ENCODE measurements at places on chromosomes 7 and 10.

GRCh38 chr10:68489919-68490318 is 18.1 kb upstream of the DNA2 start:
- DNase-seq = no peak

DNA sequence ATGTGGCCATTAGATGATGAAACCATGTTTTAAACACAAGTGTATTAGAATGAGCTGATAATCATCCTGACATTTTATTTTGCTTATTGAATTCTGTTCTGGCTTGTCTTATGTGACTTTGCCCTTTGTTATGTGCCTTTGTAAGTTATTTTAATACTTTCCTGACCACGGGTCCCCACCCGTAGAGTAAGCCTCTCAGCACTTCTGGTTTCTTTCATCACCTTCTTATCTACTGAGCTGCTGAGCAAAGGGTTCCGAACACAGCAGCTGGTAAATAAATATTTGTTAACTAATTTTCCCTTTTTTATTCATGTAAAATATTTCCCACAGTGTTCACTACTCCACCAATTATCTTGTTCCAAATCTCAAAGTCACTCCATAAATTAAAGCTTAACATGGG is 1115.3 kb downstream of the SORCS3 start:
- DNase-seq = no peak

GRCh38 chr7:36088966-36089365 is 64.1 kb upstream of the EEPD1 start:
- DNase-seq = no peak

- DNase-seq = no peak
Measured at GRCh38 chr10:1345368-1345767, 289.2 kb downstream of the WDR37 start.

DNA sequence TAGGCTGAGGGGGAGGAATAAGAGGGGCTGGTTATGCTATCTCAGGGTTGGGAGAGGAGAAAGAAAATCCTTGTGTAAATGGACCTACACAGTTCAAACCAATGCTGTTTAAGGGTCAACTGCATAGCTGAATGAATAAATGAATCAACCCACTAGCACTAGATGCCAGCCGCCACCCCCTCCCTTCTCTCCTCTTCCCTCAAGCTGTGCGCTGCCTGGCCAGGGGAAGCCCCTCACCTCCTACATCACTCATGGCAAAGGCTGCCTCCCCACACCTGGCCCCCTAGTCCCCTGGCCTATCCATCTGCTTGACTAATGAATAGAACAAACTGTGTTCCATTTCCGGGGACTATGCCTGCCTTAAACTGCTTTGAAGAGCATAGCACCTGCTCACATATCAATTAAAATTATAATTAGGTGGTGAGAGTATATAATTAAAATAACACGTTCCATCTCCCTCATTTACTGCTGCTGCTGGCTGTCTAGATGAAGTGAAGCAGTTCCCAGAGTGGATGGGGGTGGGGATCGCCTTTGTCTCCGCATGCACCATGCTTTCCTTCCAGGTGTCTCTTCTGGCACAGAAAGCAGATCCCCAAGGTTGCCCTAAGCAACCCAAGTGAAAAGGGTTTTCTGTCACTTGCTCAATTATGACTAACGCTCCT is 32.6 kb downstream of the GRID1 start:
- DNase-seq = no peak

DNA sequence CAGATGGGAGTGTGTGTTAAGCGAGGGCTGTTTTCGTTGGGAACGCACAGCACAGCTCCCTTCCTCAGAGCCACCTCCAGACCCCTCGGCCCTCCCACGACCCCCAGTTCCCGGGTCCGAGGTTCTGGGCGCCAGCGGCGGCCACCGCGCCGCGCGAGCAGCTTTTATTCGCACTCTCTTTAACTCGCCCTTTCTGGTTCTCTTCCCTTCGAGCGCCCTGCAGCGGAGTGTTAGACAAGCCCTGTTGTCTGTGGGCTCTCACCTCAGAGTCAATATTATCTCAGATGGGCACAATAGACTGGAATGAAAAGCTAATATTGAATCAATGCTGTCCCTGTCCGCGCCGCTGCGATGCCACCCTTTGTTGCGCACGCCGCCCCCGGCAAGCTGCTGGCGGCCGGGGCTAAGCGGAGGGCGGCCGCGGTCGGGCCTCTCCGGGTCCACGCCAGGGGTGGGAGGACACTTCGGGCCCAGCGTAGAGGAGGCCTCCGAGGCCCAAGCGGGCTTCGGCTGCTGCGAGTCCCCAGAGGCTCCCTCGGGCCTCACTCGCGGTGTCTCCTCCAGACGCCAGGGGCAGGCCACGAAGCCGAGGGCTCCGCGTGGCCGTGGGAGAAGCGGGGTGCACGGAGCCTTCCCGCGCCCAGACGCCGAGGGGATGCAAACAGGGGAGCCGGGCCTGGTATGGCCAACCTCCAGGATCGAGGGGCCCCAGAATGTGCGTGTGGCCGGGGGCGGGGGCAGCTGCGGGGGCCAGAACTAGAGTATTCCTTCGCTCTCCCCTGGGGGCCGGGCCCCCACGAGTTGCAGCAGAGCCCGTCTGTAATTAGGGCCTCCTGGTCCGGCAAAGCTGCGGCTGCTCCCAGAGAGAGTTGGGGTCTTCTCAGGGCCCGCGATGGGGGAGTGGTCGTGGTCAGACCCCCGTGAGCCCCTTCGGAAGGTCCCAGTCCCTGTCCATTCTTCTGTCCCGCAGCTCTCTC is 7.9 kb upstream of the EMX2 start:
- DNase-seq = no peak

DNA sequence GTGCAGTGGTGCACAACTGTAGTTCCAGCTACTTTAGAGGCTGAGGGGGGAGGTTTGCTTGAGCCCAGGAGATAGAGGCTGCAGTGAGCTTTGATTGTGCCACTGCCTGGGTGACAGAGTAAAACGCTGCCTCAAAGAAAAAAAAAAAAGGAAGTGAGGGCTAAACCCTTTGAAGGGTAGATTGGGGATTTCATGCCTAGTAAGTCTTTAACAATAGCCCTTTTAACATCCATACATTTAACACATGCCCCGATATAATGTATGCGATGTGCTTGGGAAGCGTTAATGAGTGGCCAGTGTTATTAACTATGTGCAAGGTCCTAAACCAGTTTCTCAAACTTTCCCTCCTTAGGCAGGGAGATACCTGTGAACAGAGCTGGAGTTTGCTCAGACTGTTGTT is 229.2 kb upstream of the HPS1 start:
- no peak for DNase-seq

DNA sequence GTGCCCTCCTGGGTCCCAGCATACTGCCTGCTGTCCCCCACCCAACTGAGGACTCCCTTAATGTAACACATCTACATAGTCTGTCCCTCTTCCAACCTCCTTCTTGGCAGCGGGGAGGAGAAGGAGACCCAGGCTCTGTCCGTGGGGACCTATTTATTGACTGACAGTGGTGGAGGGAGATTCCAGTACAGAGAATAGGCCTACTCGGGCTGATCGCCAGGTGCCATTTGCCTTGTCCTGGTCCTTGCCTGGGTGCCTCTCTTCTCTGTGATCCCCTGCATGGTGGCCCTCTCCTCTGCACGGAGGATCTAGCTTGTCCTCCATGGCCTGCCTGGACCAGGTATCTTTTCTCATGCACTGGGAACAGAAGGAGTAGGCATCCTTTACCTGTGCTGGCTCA is 17.0 kb downstream of the GHRHR start:
- DNase-seq = no peak

GRCh38 chr7:111232249-111233084 is 141.5 kb downstream of the LRRN3 start:
- no peak for DNase-seq

DNA sequence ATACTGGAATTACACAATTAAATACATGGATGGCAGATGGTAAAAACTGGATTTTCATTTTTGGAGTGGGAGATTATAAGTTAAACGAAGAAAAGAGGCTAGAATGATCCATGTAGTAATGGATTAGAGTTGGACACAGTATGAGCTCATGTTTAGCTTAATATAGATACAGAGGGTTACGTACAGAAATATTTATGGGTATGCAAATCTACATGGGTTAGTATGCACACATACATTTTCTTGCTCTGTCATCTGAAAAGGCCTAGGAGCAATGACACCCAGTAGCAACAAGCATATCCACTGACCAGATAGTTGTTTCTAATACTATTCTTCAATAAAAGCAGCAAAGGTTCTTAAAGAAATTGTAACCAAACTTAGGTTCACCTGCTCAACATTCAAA is 366.4 kb downstream of the SEMA3D start:
- no peak for DNase-seq

DNA sequence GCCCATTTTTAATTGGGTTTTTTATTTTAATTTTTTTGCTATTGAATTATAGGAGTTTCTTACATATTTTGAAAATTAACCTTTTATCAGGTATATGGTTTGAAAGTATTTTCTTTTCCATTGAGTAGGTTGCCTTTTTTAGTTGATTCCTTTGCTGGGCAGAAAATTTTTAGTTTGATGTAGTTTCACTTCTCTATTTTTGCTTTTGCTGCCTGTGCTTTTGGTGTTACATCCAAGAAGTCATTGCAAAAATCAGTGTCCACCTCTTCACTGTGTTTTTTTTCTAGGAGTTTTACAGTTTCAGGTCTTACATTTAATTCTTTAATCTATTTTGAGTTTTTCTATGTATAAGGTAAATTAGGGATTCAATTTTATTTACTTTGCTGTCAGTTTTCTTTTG is 129.8 kb upstream of the FERD3L start:
- DNase-seq = no peak

DNA sequence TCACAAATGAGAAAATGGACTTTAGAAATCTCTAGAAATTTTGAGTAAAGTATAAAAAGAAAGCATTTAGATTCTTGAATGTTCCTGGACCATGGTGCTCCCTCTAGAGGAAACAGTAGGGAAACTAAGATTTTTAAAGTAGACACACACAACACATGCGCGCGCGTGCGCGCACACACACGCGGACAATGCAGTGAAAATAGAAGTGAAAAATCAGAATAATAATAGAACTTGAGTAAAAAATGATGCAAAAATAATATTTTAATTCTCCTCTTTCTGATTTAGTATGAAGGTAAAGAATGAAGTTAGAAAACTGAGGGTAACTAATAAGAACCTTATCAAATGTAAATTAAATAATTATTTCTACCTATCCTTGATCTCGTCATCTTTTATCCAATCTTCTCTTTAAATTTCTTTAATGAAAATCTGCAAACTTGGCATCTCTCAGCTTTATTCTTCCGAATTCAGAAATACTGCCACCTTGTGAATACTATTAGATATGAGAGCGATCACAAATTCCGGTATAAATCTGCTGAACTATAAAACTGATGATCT is 117.0 kb upstream of the AMPH start:
- DNase-seq = peak; percentile 24

- DNase-seq = no peak
Measured at GRCh38 chr7:97847791-97848190, 24.4 kb downstream of the ASNS start.

DNA sequence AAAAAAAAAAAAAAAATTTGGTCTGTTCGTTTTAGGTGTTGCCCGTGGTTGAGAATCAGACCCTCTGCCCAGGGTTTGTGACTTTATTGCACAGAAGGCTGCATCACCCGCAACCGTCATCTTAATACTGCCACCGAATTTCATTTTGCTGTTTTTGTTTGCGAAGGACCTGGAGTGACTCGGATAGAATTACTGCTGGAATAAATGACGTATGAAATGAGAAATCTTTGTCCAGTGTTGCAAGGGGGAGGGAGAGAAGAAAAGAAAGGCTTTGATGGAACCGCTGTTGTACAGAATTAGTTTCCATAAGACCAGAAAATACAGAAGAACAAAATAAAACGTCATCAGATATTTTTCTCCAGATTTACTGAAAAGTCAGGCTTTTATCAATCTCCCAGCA is 103.3 kb downstream of the GALNT17 start:
- no peak for DNase-seq

- no peak for DNase-seq
Measured at GRCh38 chr7:7914547-7914946, 54.0 kb upstream of the GLCCI1 start.

DNA sequence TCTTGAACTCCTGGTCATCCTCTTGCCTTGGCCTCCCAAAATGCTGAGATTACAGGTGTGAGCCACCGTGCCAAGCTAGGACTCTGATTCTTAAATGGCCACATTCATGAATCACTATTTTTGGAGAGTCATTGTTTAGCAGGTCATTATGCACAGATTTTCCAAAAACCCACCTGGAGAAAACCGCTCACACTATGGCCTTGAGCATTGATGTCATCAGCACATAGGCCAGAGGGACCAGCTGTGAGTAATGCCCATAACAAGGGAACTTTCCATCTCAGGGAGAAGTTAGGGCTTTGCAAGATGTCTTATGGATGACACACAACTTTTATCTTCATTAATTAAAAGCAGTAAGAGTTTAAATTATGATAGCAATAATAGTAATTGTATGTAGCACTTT is 86.4 kb upstream of the KIF5B start:
- DNase-seq = no peak

- no peak for DNase-seq
Measured at GRCh38 chr7:6558837-6559236, 7.6 kb upstream of the GRID2IP start.

DNA sequence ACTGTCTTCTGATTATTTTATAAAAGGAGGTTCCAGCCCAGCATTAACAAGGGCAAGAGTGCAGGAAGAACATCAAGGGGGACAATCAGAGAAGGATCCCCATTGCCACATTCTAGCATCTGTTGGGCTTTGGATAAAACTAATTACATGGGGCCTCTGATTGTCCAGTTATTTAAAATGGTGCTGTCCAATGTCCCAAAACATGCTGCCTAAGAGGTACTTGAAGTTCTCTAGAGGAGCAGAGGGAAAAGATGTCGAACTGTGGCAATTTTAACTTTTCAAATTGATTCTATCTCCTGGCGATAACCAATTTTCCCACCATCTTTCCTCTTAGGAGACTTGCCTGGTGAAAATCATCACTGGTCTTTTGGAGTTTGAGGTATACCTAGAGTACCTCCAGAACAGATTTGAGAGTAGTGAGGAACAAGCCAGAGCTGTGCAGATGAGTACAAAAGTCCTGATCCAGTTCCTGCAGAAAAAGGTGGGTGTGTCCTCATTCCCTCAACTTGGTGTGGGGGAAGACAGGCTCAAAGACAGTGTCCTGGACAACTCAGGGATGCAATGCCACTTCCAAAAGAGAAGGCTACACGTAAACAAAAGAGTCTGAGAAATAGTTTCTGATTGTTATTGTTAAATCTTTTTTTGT is 2.3 kb downstream of the IL6 start:
- no peak for DNase-seq

GRCh38 chr10:47041396-47042198 is 130.4 kb downstream of the PTPN20 start:
- DNase-seq = no peak

GRCh38 chr10:61835069-61835945 is 66.2 kb upstream of the ARID5B start:
- no peak for DNase-seq

All from KG1 (cell line).